ENCODE measurements at places on chromosomes 6 and 20. TPM values are rescaled to one million over a fixed set of nuclear protein-coding genes. Genes with fewer than 3 reads are reported as not detected.

- no peak for DNase-seq
Measured at GRCh38 chr20:11035211-11035610, 361.4 kb upstream of the JAG1 start.

OLIG3 gene
- not detected for total RNA-seq

GRCh38 chr6:17494919-17495318, 101.5 kb downstream of the CAP2 start:
- no peak for DNase-seq

ZNF311 gene
- total RNA-seq, result 3.2 TPM

DNA sequence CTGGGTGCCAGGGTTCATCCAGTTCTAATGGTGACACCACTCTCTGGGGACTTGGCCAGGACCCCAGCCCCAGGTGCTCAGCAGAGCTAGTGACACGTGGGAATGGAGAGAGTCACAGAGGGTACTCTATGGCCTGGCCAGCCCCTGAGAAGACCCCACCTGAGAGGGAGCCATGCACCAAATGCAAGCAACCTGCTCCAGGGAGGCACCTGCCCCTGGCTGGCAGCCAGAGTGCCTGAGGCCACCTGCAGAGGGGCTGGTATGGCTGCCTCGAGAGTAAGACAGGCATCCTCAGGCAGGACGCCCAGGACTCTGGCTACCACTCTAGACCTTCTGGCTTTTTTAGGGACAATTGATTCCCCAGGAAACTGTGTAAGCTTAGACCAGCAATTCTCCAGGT, 38.6 kb upstream of the CST7 start:
- DNase-seq, result no peak

DNA sequence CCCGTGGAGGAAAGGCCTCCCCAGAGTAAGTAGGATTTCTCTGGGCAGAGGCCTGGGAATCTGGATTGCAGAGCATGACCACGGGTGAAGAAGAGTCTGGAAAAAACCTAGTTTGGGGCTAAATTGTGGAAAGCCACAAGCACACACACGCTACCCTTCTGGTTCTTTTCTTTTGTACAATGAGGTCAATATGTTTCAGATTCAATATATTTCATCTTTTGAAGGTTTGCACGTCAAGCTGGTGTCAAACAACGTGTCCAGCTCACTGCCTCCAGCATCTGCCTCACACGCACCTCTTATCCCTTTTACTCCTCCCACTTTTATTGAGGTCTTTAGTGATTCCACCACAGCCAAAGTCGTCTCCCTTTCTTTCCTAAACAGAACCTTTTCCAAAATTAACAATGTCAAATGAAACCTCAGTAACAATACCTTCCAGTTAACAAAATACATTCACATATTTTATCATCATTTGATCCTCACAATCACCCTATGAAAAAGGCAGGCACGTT, 773 bp upstream of the EPB41L2 start:
- no peak for DNase-seq

Data from urinary bladder (tissue), 4 donors.